CD4-positive, alpha-beta memory T cell (primary cell): ENCODE measurements at places on chromosomes 2 and 18.

DNA sequence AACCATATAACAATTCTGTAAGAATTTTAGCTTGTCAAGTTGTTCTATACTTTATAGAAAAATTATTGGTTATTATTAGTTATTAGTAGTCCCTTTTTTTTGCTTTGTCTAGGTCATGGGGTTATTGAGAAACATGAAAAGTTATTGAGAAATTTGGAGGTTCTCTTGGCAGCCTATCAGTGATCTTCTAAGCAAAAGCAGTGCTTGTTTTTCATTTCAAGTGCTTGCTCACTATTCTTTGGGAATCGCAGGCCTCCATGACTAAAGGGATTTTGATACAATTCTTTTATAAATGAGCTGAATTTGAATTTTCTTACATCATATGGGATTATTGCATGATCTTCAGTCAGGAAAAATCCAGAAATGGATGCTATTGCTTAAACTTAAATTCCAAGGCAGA, 25.8 kb downstream of the PLEKHA3 start:
- no peak for DNase-seq

- DNase-seq = no peak
These were observed 49.8 kb upstream of the ZBTB7C start for GRCh38 chr18:48459016-48459415.

DNA sequence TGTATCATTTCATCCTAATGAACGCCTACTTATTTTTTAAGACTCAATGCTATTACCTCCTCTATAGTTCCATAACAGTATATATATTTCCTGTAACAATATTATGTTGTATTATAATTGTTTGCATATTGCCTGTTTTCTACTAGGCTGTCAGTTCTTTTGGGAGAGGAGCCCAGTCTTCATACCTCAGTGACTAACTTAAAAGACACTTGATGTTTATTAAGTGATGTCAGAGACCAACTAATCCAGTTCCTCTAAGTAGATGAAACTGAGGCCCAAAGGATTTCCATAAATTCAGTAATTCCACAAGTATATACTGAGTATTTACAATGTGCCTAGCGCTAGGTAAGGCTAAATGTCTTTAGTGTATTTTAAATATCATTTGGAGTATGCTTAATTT, 48.9 kb upstream of the AAK1 start:
- no peak for DNase-seq

DNA sequence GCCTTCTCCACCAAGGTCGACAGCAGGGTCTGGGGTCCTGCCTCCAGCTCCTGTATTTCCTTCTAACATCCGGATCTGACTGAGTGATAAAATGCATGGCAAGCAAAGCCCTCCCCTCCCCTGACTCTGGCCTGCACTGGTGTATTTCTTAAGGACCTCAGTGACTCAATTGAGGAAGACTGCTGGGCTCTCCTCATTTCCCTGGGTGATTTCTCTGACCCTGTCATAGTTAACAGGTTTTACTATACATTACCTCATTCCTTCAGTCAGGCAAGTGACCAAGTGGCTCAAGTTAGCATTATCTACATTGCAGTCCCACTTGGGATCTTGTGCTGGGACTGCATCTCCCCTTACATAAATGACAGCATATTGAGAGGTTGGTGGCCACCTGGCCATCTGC, 38.8 kb upstream of the CCBE1 start:
- DNase-seq = no peak

DNA sequence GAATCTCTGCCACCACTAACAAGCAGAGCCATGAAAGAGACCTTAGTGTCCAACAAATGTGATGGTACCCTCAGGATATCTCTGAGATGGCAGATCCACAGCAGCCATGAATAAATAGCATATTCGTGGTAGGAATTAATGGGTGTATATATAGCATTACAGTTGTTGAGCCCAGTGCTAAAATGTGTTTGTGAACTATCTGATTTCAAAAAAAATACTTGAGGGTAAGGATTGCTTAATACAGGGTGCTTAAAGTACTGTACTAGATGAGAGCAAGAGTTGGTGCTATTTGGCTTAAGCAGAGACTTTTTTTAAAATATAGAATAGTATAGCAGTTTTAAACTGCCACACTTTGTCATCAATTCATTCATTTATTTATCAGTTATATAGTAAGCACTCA, 101.5 kb upstream of the GALNT5 start:
- DNase-seq = no peak

DNA sequence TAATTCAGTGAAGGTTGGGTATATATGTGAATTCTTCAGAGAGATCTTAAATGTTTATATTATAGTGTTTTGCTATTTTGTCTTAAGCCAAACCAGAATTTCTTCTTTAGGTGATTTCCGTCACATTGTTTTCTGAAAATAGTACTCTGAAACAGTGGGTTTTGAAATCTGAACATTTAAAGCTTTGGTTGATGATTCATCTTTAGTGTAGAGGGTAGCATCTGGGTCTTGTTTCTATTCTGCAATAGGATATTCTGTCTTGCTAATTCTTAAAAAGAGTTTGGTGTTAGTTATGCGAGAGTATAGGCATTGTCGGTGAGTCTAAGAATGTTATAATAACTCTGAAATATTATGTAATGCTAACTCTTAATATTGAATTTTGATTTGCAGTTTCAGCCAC, 69.6 kb upstream of the FAM237A start:
- DNase-seq = no peak

GRCh38 chr18:9619990-9620389, 5.6 kb upstream of the PPP4R1 start:
- DNase-seq = no peak

DNA sequence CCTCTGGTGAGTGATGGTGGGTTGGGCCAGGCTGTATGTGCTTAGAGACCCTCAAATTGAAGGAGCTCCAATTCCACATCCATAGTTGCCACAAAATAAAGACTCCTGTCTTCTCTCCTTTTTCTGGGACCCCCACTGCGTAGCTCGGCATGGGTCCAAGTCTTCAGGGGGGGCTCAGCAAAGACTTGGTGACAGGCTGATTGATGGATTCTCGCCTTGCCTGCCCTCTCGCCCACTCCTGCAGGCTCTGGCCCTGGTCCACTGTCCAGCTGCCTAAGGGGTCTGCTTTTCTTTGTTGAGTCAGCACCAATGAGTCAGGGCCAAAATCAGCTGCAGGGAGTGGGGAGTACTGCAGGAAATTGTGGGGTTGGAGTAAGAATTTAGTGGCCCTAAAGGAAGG, 21.5 kb downstream of the RPL37A start:
- DNase-seq = no peak

- DNase-seq = no peak
These were observed 15.6 kb upstream of the INO80C start for GRCh38 chr18:35513181-35513936.

DNA sequence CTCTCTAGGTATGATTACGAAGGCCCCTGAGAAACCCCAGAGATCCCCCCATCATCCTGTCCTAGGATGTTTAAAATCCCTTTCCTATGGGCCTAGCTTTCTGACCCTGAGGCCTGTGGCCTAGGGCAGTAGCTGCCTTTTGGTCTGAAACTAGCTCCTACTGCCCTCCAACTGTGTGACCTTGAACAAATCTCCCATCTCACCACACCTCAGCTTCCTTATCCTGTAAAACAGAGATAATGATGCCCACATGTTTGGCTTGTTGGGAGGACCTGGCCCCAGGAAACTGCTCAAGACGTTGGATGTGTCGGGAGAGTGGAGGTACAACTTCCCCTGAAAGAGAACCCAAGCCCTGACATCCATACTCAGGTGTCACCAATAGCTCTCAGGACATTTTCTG, 213.2 kb downstream of the SMAD2 start:
- DNase-seq = no peak

DNA sequence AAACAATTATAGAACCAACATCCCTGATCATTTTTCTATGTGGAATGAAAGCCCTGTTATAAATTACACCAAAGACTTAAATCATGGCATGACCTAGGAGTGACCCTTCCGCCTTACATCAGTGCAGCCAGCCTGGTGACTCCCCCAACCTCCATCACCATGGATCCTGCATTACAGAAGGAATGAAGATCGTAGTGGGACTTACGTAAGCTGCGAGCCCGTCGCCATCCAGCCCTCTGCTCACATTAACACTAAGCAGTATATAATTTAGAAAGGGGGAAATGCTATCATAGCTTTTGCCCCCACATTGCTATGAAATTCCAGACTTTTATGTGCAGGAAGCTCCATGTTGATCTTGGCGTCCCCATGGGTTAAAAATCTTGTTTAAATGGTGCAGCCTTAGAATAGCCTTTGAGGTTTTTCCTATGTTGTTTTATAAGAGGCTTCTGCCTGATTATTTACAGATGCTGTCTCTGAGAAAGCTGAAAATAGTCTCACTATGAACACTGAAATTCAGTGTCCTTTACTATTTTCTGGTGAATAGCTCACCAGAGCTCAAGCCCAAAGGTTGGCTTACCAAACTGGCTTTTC, 76.3 kb downstream of the COLEC12 start:
- DNase-seq = no peak

DNA sequence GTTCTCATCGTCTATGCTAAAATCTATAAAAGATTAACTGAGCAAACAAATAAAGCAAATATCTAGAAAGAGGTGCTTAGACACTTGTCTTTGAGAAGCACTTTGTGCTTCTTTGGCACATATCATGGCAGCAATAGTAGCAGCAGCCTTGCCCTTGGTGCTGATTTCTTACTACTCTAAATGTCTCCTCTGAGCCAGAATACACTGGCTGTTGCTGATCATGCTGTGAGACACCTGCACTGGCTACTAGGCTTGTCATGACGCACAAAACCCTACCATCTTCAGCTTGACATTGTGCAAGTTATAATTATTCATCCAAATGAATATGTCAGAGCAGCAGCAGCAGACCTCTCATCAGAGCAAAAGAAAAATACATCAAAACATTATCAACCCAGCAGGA, 46.7 kb downstream of the FANCL start:
- DNase-seq = no peak

- peak; percentile 64 for DNase-seq
These were observed 129.8 kb upstream of the RAB6C start for GRCh38 chr2:129849559-129850160.

GRCh38 chr2:190646780-190647522, 1.9 kb upstream of the NAB1 start:
- no peak for DNase-seq

- no peak for DNase-seq
These were observed 162.5 kb upstream of the ALPP start for GRCh38 chr2:232216028-232216427.

DNA sequence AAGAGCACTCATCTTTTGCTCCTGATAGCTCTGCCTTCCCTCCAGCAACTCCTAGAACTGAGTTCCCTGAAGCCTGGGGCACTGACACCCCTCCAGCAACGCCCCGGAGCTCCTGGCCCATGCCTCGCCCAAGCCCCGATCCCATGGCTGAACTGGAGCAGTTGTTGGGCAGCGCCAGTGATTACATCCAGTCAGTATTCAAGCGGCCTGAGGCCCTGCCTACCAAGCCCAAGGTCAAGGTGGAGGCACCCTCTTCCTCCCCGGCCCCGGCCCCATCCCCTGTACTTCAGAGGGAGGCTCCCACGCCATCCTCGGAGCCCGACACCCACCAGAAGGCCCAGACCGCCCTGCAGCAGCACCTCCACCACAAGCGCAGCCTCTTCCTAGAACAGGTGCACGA, 62.4 kb downstream of the TET3 start:
- no peak for DNase-seq

DNA sequence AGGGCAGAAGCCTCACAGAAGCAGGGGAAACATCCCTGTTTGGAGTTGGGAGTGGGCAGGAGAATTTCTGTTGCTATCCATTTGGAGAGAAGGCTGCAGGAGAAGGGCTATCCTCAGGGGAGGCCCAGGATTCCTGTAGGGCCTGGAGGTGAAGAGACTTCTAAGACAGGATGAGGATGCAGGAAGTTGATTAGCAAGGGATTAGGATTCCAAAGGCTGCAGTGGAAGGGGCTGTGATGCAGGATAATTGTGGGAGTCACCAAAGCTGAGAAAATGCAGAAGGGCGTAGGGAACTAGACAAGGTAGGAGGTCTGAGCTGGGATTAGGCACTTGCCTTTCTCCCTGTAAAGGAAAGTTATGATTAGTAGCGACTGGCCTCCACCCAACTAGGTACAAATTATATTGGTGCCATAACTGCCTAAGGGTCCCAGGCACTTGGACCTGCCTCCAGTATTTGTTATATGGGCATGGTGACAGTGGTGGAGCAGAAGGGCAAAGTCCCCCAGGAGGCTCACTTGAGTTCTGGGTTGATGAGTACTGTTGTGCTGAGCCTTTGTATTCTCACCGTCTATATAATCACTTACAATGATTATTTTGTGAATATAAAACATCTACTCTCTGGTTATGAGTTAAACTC, 96.4 kb upstream of the MSTN start:
- DNase-seq = no peak

- DNase-seq = no peak
These were observed 19.3 kb downstream of the TMEM247 start for GRCh38 chr2:46498681-46499080.
